ENCODE measurements at places on chromosomes 1 and 21.

- DNase-seq = no peak
Observed at GRCh38 chr1:209160230-209160629, 423.3 kb upstream of the CAMK1G start.

DNA sequence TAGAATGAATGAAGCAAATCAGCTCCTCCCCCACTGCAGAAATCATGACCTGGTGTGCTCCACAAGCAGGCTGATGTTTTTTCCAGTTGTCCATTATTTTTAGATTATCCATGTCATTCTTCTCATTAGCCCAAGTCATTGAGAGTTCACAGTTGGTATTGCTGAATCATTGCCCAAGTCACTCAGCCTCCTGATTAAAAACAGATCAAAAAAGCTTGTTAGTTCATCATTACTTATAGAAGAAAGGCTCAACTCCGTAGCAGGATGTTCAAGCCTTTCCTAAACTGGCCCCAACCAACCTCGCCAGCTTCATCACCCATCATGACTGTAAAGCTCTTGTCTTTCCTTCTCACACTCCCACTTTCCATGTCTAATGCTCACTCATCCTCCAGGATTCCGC, 161.3 kb upstream of the CTTNBP2NL start:
- DNase-seq = no peak

GRCh38 chr1:21270086-21270689, 20.1 kb downstream of the ECE1 start:
- DNase-seq = peak; percentile 92

DNA sequence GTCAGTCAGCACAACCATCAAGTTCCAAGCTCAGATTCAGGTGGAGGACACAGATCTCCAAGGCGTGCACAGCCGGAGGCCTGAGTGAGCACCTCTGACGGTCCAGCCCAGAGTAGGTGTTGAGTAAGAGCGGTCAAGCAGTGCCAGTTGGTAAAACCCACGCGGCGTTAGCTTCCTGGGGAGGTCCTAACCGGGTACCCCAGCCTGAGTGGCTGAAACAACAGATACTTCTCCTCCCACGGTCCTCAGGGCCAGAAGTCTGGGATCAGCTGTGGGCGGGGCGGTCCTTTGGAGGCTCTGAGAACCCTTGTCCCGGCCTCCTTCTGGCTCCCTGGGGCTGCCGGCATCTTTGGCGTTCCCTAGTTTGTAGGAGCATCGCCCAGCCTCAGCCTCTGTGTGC, 94.4 kb downstream of the PRDM16 start:
- no peak for DNase-seq

DNA sequence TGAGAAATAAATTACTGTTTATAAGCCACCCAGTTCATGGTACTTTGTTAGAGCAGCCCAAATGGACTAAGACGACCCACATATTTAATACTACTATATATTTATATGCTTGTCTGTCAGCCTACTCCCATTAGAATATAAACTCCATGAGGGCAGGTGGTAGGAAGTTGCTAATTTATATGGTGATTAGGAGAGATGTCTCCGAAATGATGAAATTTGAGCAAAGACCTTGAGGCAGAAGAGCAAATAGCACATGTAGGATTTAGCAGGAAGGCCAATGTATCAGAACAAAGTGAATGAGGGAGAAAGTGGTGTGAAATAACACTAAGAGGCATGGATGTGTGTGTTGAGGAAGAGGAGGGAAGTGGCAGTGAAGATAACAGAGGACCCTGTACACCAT, 10.6 kb upstream of the SLFNL1 start:
- DNase-seq = no peak

- no peak for DNase-seq
Observed at GRCh38 chr1:150444232-150444631, 43.0 kb upstream of the TARS2 start.

DNA sequence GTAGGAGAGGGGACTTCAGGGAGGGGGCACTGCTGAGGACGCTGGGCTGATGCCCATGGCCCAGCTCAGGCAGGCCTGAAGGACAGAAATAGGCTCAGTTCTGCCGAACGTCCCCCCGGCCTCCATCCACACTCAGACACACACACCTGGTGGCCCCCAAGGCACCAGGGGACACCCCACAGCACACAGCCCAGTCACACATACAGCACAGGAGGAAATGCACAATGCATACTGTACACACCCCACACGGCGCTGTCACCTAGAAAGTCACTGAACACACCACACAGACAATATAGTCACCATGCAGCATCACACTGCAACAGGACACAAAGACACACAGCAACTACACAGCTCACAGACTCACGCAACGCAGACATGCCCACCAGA, 562 bp downstream of the SYTL1 start:
- peak; percentile 36 for DNase-seq

- DNase-seq = no peak
Observed at GRCh38 chr1:43233631-43234030, 36.2 kb upstream of the TMEM125 start.

GRCh38 chr1:207398986-207399385, 55.1 kb upstream of the CR2 start:
- no peak for DNase-seq

DNA sequence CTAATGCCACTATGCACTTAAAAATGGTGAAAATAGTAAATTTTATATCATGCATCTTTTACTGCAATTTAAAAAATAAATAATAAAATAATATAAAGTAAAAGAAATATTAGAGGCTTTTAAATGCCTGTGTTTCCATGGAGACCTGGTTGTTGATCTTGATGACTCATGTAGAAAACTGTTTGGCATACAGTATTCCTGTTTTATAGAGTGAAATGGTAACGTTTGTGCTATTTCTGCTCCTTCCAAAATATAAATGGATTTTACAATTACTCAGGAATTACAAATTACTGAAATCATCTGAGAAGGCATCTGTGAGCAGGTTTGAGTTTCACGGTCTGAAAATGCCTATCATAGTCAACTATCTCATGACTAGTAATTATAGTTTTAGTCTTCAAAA, 98.4 kb upstream of the USP25 start:
- DNase-seq = no peak

DNA sequence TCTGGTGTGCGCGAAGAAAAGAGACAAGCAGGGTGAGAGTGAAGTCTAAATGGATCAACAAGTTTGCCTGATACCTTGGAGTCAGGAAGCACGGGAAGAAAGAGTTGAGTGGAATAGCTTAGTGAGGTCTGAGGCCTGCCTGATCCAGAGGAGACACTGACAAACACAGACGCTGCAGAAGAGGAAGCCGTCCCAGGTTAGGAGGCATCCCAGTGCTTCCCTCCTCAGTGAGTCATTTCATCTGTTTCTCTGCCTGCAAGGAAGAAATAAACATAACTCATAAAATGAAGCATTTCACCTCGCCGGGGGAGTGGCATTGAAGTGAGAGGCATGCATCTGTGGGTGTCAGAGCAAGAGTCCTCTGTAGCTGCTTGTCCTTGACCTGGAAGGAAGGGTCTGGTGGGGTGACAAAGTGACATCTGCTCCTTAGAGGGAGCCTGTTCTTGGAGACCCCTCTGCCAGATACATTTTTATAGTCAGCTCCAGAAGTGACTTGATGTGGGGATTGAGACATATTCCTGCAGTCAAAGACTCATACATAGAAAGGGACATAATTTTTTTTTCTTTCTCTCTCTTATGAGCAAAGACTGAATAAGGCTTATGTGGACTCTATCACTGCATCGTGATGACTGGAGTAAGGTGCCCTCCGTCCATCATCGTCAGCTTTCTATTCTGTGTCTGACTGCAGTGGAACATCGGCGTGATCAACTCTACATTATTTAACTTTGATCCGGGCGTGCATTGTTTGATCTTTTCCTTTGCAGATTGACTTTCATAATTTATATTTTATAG, 256.7 kb downstream of the KIF26B start:
- no peak for DNase-seq

DNA sequence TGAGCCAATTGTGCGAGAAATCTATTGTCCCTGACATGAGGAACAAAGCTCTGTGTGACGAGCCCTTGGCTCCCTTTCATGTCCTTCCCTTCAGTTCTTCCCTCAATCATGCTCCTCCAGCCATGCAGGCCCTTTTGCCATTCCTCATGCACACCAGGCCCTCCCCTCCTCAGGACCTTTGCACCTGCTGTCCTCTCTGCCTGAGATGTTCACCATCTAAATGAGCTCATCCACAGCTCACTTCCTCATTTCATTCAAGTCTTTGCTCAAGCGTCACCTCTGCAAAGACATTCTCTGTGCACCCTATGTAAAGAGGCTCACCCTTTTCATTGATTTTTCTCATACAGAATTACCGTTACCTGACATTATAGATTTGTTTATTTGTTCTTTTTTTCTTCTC, 43.7 kb downstream of the C8B start:
- DNase-seq = no peak

- no peak for DNase-seq
Observed at GRCh38 chr1:168408539-168408865, 127.8 kb downstream of the TBX19 start.

GRCh38 chr1:11880911-11881748, 22.4 kb upstream of the NPPB start:
- DNase-seq = no peak

GRCh38 chr1:224785622-224786021, 143.9 kb upstream of the DNAH14 start:
- no peak for DNase-seq

DNA sequence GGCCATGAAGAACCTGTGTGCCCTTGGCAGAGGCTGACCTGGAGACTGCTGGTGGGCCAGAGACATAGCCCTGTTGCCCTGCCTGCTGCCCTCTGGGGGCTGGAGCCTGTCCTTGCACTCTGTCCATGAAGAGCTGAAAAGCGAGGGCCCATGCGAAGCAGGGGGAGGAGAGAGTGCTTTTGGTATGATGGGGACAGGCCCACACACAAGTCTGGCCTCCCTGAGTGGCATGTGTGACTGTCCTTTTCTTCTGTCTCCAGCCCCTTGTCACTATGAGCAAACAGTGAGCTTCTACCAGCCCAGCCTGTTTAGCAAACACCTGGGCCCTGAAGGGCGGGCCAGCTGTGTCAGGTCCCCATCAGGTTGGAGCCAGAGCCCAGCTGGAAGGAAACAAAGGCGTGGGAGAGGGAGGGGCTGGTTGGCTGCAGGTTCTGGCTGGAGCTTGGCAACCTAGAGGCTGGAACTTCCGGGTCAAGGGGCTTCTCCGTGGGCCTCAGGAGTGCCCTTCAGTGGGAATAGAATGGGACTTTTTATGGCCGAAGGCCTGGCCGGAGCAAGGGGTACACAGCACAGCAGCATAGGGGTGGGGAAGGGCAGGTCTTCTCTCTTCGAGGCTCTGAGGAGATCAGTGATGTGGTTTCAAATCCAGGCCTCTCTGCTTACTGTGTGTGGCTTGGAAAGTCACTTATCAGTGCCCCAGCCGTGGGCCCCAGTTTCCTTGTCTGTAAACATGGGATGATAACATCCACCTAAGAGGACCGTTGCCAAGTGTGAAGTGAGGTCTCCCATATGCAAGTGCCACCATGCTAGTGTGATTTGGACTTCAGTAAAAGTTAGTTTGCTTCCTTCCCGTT, 14.3 kb downstream of the QSOX1 start:
- peak; percentile 51 for DNase-seq

- no peak for DNase-seq
Observed at GRCh38 chr21:31456201-31456600, 112.1 kb upstream of the TIAM1 start.

- DNase-seq = peak; percentile 56
Observed at GRCh38 chr1:8661185-8662110, 156.0 kb downstream of the RERE start.

DNA sequence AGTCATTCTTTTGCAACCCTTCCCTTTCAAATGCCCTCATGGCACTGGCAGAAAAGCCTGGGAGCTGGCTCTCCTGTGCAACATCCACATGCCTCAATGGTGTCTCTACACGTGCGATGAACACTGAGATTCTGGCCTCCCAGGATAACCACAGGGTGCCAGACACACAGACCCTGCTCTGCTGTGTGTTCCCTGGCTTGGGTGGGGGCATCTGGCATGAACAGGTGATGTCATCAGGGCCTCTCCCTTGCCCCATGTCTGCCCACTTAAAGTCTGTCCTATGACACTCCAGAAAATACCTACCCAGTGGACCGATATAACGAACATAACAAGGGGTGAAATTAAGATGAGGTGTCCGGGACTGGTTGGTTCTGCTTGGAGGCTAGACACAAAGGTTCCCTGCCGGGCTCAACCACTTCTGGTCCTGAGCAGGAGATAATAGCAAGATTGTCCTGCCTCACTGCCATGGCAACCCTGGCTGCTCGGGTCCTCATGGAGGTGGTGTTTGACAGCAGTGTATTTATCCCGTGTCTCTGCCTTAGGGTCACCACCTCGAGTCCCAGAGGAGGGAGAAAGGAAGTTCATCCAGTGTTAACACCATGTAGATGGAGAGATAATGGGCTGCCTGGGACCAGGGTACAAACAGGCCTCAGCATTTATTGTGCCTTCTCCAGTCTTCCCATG, 19.3 kb downstream of the INSRR start:
- DNase-seq = no peak

GRCh38 chr1:247228133-247228532, 27.7 kb upstream of the VN1R5 start:
- DNase-seq = no peak

DNA sequence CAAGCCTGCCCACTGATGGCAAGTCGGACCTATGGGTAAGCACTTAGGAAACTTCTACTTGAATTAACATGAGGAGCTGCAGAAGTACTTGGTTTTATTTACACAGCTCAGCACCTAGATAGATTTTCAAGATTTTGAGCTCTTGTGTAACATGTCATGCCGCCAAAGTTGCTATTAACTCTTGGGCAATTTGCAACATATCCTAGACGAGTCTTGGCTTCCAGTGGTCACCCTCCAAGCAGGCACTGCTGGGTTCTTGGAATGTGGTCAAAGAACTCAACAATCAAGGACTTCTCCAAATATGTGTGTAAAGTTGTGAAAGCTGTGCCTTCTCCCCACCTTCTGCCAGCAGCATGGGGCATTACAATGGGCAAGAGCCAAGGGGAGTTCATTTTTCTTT, 17.8 kb upstream of the GUCA2B start:
- no peak for DNase-seq

DNA sequence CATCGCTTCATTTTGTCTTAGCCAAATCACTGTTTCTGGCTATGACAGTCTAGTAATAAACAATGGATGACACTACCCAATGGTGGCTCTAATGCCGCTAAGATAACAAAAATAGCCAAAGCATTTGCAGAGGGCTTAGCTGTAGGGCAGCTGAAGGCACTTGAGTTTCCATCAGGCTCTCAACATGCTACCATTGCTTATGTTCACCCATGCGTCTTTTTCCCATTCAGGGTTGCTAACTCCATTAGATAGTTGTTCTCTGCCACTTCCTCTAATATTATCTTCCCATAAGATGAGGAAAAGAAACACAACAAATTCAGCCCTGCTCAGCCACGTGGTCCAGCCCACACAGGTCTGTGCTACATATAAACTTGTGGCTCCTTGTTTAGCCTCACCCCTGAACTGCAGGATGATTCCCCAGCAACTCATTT, 159.6 kb downstream of the TOMM20 start:
- DNase-seq = no peak

DNA sequence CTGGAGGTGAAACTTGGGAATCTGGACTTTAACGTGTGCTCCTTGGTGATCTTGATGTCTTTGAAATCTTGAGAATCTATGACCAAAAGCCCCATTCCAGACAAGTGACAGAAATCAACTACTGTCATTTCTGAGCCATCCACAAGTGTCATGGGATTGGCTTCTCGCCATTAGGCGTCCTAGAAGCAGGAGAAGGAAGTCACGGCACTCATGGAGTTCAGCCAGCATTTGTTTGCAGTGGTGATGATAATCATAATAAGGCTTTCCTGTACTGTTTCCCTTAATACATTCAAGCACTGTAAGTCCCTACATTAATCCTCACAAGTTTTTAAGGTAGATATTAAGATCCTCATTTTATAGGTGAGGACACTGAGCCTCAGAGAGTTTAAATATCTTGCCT, 11.9 kb downstream of the F5 start:
- no peak for DNase-seq

All from activated CD4-positive, alpha-beta T cell treated with anti-CD3 and anti-CD28 coated beads, Interleukin-2, amount 50 U/mL, for 48 hours (primary cell).